ENCODE measurements at places on chromosomes 5 and 9.

- no peak for DNase-seq
These were observed 14.7 kb upstream of the OMD start for GRCh38 chr9:92438900-92439526.

GRCh38 chr9:126497660-126498275 lies 116.0 kb upstream of the LMX1B start:
- DNase-seq: no peak

- no peak for DNase-seq
These were observed 2.9 kb downstream of the SEC24A start for GRCh38 chr5:134651531-134651930.

GRCh38 chr9:18936094-18936871 lies 96.7 kb downstream of the SAXO1 start:
- no peak for DNase-seq

DNA sequence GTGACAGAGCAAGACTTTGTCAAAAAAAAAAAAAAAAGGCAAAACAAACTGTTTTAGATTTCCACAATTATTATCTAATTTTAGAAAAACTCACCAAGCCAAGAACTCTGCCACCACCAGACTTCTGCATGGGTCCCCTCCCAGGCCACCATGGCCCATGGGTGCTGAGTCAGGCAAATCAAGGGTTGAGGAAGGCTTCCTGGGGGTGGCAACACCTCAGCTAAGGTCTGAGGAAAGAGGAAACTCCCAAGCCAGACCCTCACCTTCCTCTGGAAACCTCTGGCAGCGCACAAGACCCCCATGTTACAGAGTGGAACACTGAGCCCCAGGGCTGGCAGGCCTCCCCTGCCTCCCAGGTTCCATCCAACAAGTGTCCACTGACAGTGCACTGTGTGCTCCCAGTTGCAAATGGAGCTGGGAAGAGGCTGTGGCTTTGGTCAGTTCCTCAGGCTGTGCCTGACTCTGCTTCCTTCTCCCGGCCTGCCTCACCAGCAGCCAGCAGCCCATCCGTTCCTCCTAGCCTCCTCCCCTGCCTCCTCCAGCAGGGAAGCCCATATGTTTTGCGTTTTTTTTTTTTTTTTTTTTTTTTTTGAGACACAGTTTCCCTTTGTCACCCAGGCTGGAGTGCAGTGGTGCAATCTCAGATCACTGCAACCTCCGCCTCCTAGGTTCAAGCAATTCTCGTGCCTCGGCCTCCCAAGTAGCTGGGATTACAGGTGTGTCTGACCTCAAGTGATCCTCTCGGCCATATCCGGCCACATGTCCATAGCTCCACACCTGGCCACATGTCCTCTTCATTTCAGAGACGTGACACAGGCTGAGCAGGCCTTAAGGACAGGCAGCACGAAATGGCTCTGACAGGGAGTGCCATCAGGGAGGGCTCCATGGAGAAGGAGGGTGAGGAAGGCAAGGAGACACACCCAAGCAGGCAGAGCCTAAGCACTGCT lies 3.5 kb upstream of the SUSD3 start:
- DNase-seq: no peak

- DNase-seq: no peak
These were observed 32.3 kb upstream of the ZNF462 start for GRCh38 chr9:106830527-106831150.

GRCh38 chr9:5442400-5443011 lies 4.8 kb upstream of the PLGRKT start:
- DNase-seq: no peak

- no peak for DNase-seq
These were observed 24.7 kb upstream of the GABRA6 start for GRCh38 chr5:161660806-161661205.

DNA sequence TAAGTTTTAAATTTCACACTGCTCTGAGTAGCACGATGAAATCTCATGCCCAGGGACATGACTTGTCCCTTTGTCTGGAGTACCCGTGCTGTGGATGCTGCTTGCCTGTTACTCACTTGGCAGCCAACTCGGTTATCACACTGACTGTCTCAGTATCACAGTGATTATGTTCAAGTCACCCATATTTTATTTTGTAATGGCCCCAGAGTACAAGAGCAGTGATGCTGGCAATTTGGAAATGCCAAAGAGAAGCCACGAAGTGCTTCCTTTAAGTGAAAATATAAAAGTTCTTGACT lies 22.8 kb upstream of the SCGB3A2 start:
- no peak for DNase-seq
